ENCODE measurements at places on chromosomes 6 and 20.

- DNase-seq = peak; percentile 54
These were observed 15.9 kb downstream of the BCL2L1 start for GRCh38 chr20:31706607-31707257.

GRCh38 chr6:168186438-168186837, 107.4 kb upstream of the FRMD1 start:
- DNase-seq = no peak

DNA sequence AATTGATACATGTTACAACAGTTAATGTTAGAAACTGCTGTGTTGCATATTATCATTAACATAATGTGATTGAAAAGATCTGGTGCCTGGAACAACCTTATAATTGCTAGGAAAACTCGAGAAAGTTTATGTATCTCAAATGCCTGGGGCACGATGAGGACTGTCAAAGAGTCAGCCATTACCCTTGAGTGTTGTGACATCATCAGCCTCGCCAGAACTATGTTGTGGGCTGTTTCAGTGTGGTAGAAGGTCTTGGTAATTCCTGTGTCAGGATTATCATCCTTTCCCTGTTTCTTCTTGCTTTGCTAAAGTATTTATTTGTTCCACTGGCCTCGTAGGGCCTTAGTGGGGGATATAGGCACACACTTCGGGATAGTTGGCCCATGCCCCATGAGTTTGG, 185.1 kb downstream of the DTNBP1 start:
- DNase-seq = no peak

GRCh38 chr20:23242556-23243180, 107.9 kb upstream of the NXT1 start:
- no peak for DNase-seq

DNA sequence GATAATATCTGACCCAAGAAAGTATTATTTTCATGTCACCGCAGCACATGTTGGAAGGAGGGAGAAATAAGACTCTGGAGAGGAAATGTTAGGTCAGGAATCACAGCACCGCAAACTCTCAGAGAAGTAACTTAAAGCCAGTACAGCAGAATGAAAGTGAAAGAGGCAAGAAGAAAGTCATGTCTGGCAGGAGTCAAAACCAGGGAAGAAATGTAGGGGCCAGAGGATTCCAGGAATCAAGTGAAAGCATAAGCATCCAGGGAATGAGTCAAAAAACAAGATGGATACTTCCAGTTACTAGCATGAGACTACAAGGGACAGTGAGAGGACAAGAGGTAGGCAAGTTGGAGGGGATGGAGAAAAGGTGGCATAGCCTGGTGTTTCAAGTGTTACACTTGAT, 80.4 kb downstream of the AK9 start:
- peak; percentile 5 for DNase-seq

- DNase-seq = no peak
These were observed 841.4 kb upstream of the MAP3K7 start for GRCh38 chr6:91428296-91428695.

- DNase-seq = no peak
These were observed 64.8 kb downstream of the SYNJ2 start for GRCh38 chr6:158046201-158047126.
